ENCODE measurements at places on chromosomes 5 and 9. TPM values are rescaled to one million over a fixed set of nuclear protein-coding genes. Genes with fewer than 3 reads are reported as not detected.
A peak's percentile ranks its signal among the peaks of the same experiment; 100 is the strongest.

DNA sequence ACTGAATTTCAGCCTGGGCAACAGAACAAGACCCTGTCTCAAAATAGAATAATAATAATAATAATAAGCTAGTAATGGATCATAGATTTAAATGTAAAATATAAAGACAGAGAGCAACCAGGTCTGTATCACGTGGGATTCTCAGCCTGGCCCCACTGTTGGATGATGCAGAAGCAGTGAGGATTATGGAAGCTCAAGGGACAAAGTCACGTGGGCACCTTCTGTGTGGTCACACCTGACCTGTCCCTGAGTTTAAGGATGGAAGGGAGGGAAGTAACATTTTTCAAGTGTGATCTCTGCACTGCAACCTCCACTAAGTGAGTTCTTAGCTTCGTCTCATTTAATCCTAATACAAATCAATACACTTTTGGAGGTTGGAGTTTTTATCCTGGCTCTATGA, 212.5 kb upstream of the IER5L start:
- DNase-seq: no peak
- no peak overlapping the region for H3K4me3 ChIP-seq
- no peaks in the 10 kb centered on the region for H3K27me3 ChIP-seq
- no peaks in the 10 kb centered on the region for H3K4me1 ChIP-seq

Gene CCDC180
- 1.9 TPM for total RNA-seq

DNA sequence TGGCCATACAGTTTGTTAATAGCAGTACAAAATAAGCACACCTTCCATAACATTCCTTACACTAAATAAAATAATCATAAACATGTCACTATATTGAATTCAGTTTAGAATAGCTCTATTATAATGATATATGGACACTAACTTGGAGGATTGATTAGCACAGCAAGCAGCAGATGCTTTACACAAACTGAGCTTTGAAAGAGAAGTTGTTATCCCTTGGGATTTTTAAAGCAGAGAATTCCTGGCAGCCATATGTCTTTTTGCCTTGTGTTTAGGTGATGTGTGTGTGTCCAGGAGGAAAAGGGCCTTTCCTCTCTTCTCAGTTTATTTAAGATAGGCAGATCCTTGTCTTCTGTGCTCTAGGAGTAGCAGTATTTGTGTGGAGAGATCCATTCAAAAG, 232.2 kb upstream of the GRIN3A start:
- no peak overlapping the region for H3K27ac ChIP-seq
- H3K4me3 ChIP-seq: no peak overlapping the region
- H3K36me3 ChIP-seq: no peaks in the 10 kb centered on the region
- no peaks in the 10 kb centered on the region for H3K4me1 ChIP-seq
- H3K27me3 ChIP-seq: no peaks in the 10 kb centered on the region

Gene NOXA1
- total RNA-seq: 1.0 TPM

Gene JAKMIP2
- 0.17 TPM for total RNA-seq

DNA sequence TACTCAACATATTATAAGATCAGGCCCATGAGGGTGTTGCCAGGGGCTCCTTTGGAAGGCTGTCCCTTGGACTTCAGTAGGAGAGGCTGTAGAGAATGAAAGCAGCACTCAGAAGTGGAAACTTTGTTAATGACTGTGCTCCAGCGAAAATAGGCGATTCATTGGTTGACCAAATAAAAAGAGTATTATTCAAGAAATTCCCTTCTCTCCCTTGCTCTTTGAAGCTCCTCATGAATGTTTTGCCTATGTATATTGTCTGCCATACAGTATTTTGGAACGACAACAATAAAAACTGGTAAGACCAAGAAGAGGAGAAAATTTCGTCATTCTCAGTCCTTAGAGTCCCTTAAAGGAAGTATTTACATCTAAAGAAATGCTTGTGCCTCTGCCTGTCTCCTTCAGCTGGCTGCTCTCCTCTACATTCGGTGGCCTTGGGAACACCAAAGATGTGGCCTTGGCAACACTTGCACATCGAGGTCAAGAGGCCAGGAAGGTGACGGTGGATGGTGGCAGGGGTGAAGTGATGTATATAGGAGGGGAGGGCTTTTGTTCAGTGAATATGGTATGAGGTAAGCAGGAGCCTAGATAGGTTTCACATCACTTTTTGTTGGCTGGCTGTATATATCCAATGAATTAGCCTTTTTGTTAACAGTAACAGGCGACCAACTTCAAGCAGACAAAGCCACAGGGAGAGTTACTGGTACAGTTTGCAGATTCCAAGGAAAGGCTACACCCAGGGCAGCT, 95.0 kb upstream of the ACTBL2 start:
- DNase-seq: no peak
- H3K4me3 ChIP-seq: no peak overlapping the region
- H3K27ac ChIP-seq: no peak overlapping the region
- H3K27me3 ChIP-seq: peaks cover 2% of the 10 kb centered on the region
- no peaks in the 10 kb centered on the region for H3K36me3 ChIP-seq
- no peaks in the 10 kb centered on the region for H3K4me1 ChIP-seq

DNA sequence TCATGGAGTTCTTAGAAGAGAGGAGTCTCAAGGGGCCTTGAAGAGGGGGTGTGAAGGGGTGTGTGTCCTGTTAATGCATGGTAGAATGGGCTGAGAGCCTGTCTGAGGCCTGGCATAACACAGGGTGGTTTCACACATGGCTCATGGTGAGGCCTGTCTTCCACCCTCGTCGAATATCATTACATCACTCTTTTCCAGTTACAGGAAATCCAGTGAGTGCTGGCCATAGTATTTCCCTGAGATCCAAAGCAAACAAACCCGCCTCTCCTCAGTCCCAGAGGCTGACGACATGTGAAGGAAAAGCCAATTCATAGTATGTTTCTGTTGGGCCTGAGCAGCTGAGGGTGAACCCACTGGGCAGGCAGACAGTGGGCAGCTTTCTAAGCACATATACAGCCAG, 159.4 kb upstream of the NR3C1 start:
- no peaks in the 10 kb centered on the region for H3K36me3 ChIP-seq
- H3K4me3 ChIP-seq: no peak overlapping the region
- peaks cover 4% of the 10 kb centered on the region for H3K4me1 ChIP-seq
- no peak overlapping the region for H3K27ac ChIP-seq
- DNase-seq: no peak

GRCh38 chr5:136249678-136250266, 56.8 kb upstream of the SMIM32 start:
- H3K4me3 ChIP-seq: no peak overlapping the region
- no peaks in the 10 kb centered on the region for H3K4me1 ChIP-seq
- no peak overlapping the region for H3K27ac ChIP-seq
- peaks cover 4% of the 10 kb centered on the region for H3K27me3 ChIP-seq
- peak; percentile 23 for DNase-seq

GRCh38 chr5:95152131-95152530, 132.8 kb downstream of the MCTP1 start:
- H3K4me3 ChIP-seq: no peak overlapping the region
- no peak for DNase-seq
- H3K27me3 ChIP-seq: peaks cover 2% of the 10 kb centered on the region
- H3K4me1 ChIP-seq: no peaks in the 10 kb centered on the region
- H3K36me3 ChIP-seq: no peaks in the 10 kb centered on the region

DNA sequence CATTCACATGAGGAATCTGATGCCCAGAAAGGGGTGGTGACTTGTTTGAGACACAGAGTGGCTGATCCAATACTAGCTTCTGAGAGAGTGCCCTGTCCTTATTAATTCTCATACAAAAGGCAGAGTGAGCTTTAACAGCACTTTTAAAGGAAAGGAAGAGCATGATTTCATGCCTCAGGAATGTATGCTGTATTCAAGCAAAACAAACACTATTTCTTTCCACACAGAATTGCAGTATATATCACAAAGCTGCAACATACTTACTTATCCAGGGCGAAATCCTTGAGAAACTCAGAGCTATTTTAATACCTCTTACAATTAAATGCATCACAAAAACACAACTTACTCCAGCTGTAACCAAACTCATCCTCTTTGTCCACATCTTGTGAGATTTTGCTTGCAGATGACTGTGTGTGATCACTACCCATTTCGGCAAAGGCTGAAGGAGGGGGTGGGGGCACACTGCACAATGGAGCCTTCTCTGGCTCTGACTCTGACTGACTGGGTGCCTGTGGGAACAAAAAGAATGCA, 139.8 kb downstream of the MPDZ start:
- H3K36me3 ChIP-seq: no peaks in the 10 kb centered on the region
- H3K4me1 ChIP-seq: no peaks in the 10 kb centered on the region
- DNase-seq: no peak
- H3K27ac ChIP-seq: no peak overlapping the region
- H3K27me3 ChIP-seq: no peaks in the 10 kb centered on the region

Gene GARIN3
- total RNA-seq: 3.8 TPM

Gene TEX48
- total RNA-seq: not detected

- peaks cover 4% of the 10 kb centered on the region for H3K4me1 ChIP-seq
- peaks cover 29% of the 10 kb centered on the region for H3K27me3 ChIP-seq
Observed at GRCh38 chr9:117643288-117643654, 60.9 kb upstream of the TLR4 start.

GRCh38 chr5:159905496-159905895, 10.8 kb upstream of the ADRA1B start:
- H3K36me3 ChIP-seq: no peaks in the 10 kb centered on the region
- H3K27me3 ChIP-seq: peaks cover 11% of the 10 kb centered on the region
- DNase-seq: no peak
- H3K27ac ChIP-seq: no peak overlapping the region

GRCh38 chr5:83955916-83956315, 235.3 kb upstream of the HAPLN1 start:
- H3K27me3 ChIP-seq: no peaks in the 10 kb centered on the region
- no peaks in the 10 kb centered on the region for H3K4me1 ChIP-seq
- no peaks in the 10 kb centered on the region for H3K36me3 ChIP-seq
- DNase-seq: no peak

DNA sequence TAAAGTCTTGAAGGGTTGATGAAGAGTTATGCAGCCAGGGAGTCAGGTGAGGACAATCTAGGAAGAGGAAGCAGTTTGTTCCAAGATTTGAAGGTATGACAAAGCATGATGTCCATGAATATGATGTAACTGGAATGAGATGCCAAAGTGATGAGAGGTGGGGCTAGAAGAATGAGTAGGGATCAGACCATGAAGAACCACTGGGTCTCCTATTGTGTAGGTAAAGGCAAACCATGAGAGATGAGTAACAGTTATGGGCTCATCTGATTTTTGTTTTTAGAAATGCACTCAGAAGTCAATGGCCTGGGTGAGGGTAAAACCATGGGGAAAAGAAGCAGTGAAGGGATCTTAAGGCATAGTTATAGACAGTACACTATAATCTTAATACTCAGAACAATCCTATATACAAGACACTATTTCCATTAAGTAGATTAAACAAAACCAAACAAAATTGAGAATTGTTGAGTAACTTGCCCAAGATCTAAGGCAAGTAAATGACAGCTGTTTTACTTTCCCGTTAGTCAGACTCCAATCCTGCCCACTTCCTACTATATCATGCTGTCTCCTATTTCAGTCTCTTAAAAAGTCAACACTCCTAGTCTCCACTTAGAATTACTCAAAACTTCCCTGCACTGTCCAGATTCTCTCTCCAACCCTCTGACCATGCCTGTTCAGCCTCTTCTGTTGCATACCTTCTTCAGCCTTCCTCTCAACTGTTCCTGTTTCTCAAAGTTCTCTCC, 393.8 kb upstream of the MEF2C start:
- no peak for DNase-seq
- no peaks in the 10 kb centered on the region for H3K36me3 ChIP-seq
- no peaks in the 10 kb centered on the region for H3K4me1 ChIP-seq
- H3K27ac ChIP-seq: no peak overlapping the region

Gene TRAF1
- total RNA-seq: 80.6 TPM

DNA sequence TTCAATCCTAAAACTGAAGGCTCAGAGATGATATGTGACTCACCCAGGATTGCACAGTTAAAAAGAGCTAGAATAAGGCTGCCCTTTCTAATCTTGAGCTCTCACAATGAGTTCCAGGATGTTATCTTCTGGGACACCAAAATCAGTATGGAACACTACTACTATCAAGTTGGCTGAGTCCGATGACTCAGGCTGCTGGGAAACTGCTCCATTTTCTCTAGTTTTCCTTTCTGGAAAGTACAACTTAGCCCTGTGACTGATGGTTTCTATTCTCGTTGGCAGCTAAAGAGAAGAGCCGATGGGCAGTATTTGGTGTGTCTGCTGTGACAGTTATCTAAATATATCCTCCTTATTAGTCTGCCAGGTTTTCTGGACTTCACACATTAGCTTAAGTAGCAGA, 37.9 kb upstream of the DPYSL3 start:
- H3K27me3 ChIP-seq: no peaks in the 10 kb centered on the region
- H3K36me3 ChIP-seq: no peaks in the 10 kb centered on the region
- H3K4me3 ChIP-seq: no peak overlapping the region
- H3K27ac ChIP-seq: no peak overlapping the region
- no peaks in the 10 kb centered on the region for H3K4me1 ChIP-seq
- no peak for DNase-seq

Gene RASGRF2
- total RNA-seq: 9.2 TPM

GRCh38 chr5:125151150-125151900, 404.9 kb upstream of the ZNF608 start:
- H3K27ac ChIP-seq: no peak overlapping the region
- H3K27me3 ChIP-seq: no peaks in the 10 kb centered on the region

Gene RXFP3
- not detected for total RNA-seq

Gene PCDH12
- total RNA-seq: 1.1 TPM

- H3K4me1 ChIP-seq: no peaks in the 10 kb centered on the region
- DNase-seq: peak; percentile 58
- no peak within 1 kb of the TSS for H3K4me3 ChIP-seq
- H3K36me3 ChIP-seq: peaks cover 5% of the 10 kb centered on the region
- peaks cover 41% of the 10 kb centered on the region for H3K27me3 ChIP-seq
Observed at GRCh38 chr5:141172381-141173204, at the start of gene PCDHB7. Gene PCDHB7, plus strand, starts transcription at chr5:141172644. Its CDS starts 192 bp downstream, at chr5:141172836.

DNA sequence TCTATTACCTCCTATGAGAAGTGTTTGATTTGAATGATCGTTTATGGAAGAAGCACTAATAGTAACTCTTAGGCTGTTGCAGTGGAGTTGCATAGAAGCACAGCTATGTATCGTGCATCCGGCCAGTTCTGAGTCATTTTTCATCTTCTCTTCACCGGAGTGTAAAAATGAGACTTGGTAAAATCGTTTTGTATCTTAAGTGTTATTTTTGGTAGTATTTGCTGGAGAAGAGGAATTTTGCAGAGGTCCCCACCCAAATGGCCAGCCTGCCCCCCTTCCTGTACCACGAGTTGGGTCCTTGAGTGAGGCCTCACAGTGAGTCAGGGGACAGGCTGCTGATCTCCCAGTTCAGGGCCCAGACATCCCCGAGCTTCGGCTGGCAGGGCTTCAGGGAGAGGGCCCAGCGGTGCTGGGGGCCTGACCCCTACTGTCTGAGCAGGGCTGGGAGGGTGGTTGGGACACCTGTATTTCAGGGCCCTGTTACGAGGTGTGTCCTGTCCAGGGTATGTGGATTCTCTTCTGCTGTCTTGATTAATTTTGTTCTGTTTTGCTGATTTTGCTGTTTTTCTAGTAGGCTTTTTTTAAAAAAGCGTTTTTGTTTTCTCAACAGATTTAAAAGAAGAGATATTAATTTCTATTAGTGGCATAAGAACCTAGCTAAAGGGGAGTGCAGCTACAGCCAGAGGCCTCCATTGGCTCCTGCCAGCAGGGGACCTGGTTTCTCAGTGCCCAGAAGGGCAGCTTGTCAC, 210.8 kb downstream of the TRIO start:
- H3K27me3 ChIP-seq: no peaks in the 10 kb centered on the region
- no peak overlapping the region for H3K4me3 ChIP-seq
- H3K4me1 ChIP-seq: no peaks in the 10 kb centered on the region
- no peak for DNase-seq
- no peaks in the 10 kb centered on the region for H3K36me3 ChIP-seq

- H3K27ac ChIP-seq: no peak overlapping the region
- H3K4me3 ChIP-seq: no peak overlapping the region
- H3K36me3 ChIP-seq: no peaks in the 10 kb centered on the region
- DNase-seq: no peak
- no peaks in the 10 kb centered on the region for H3K4me1 ChIP-seq
Observed at GRCh38 chr5:93346301-93346700, 234.7 kb downstream of the NR2F1-AS1 start.

Gene TLX3
- not detected for total RNA-seq

All from activated naive CD4-positive, alpha-beta T cell treated with anti-CD3 and anti-CD28 coated beads for 36 hours (primary cell).